ENCODE measurements at places on chromosomes 5 and 9.

DNA sequence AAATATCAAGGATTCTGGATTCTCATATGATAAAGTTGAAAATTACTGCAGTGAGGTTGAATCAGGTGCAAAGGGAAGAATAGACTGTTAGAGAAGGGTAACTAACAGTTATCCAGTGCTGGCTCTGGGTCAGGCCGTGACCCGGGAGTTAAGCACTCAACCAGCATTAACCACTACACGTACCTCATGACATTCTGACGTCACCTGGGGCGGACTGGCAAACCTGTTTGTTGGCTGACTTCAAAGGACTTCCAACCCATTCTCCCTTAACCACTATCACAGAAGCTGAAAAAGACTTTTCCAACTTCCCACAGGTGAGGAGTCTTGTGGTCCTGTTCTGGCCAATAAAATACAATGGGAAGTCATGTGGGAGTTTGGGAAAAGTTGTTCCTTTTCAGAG lies 268.9 kb downstream of the ENC1 start:
- H3K36me3 ChIP-seq = no peaks in the 10 kb centered on the region
- no peak overlapping the region for H3K4me3 ChIP-seq
- no peaks in the 10 kb centered on the region for H3K27me3 ChIP-seq
- H3K27ac ChIP-seq = no peak overlapping the region

DNA sequence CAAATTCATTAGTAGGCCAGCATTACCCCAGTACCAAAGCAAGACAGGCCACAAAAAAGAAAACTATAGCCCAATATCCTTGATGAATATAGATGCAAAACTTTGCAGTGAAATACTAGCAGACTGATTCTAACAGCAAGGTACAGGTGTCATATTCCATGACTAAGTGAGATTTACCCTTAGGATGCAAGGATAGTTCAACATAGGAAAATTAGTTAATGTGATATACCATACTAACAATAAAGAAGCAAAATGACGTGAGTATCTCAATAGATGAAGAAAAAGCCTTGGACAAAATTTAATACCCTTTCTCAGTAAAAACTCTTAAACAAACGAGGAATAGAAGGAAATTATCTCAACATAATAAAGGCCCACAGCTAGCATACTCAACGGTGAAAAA lies 13.3 kb downstream of the ZNF131 start:
- no peaks in the 10 kb centered on the region for H3K4me1 ChIP-seq
- DNase-seq = no peak
- H3K4me3 ChIP-seq = no peak overlapping the region
- peaks cover 2% of the 10 kb centered on the region for H3K36me3 ChIP-seq
- H3K27ac ChIP-seq = no peak overlapping the region

- no peaks in the 10 kb centered on the region for H3K36me3 ChIP-seq
- no peaks in the 10 kb centered on the region for H3K4me1 ChIP-seq
- H3K27me3 ChIP-seq = no peaks in the 10 kb centered on the region
- no peak overlapping the region for H3K27ac ChIP-seq
- no peak for DNase-seq
Observed at GRCh38 chr5:129593525-129593924, 133.4 kb downstream of the ADAMTS19 start.

- no peaks in the 10 kb centered on the region for H3K27me3 ChIP-seq
- peaks cover 25% of the 10 kb centered on the region for H3K36me3 ChIP-seq
- H3K27ac ChIP-seq = peak overlapping the region; percentile 98
Observed at GRCh38 chr5:176535101-176535663, 2.0 kb downstream of the RNF44 start.

GRCh38 chr9:127159325-127159801 lies 36.9 kb upstream of the ANGPTL2 start:
- peaks cover 3% of the 10 kb centered on the region for H3K4me1 ChIP-seq
- DNase-seq = peak; percentile 17
- no peak overlapping the region for H3K4me3 ChIP-seq
- H3K27me3 ChIP-seq = no peaks in the 10 kb centered on the region
- H3K36me3 ChIP-seq = no peaks in the 10 kb centered on the region
- H3K27ac ChIP-seq = no peak overlapping the region

GRCh38 chr5:151622367-151623088 lies 31.4 kb upstream of the FAT2 start:
- no peak overlapping the region for H3K4me3 ChIP-seq
- H3K27me3 ChIP-seq = no peaks in the 10 kb centered on the region

DNA sequence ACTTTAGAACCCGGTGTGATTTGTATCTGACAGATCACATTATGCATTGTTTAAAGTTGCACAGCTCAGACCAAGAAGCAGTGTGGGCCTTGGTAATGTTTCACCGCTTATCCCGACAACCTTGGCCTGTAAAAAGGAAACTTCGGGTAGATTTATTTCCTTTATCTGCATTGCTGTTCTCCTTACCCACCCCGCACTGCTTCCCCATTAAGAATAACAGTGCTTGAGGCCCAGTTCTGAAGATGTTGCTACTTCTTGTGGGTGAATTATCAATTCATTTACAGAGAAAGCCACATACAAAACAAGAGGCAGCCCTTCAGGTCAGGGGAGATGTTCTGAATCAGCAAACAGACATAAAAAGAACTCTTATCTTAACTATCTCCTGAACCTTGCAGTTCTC lies 8.4 kb downstream of the SMARCA2 start:
- no peak for DNase-seq
- peaks cover 4% of the 10 kb centered on the region for H3K27me3 ChIP-seq
- H3K36me3 ChIP-seq = no peaks in the 10 kb centered on the region
- peaks cover 3% of the 10 kb centered on the region for H3K4me1 ChIP-seq
- no peak overlapping the region for H3K4me3 ChIP-seq
- no peak overlapping the region for H3K27ac ChIP-seq

GRCh38 chr5:443239-444151 lies 519 bp downstream of the EXOC3 start:
- peaks cover 9% of the 10 kb centered on the region for H3K36me3 ChIP-seq
- peak overlapping the region; percentile 94 for H3K4me3 ChIP-seq
- DNase-seq = no peak
- peaks cover 4% of the 10 kb centered on the region for H3K27me3 ChIP-seq

GRCh38 chr5:137997726-137998213 lies 35.1 kb downstream of the FAM13B start:
- no peak for DNase-seq
- no peak overlapping the region for H3K27ac ChIP-seq
- no peaks in the 10 kb centered on the region for H3K4me1 ChIP-seq
- peaks cover 4% of the 10 kb centered on the region for H3K36me3 ChIP-seq

- H3K27ac ChIP-seq = no peak overlapping the region
- no peaks in the 10 kb centered on the region for H3K36me3 ChIP-seq
- no peak overlapping the region for H3K4me3 ChIP-seq
- H3K4me1 ChIP-seq = no peaks in the 10 kb centered on the region
Observed at GRCh38 chr9:8430945-8431344, 631.4 kb upstream of the DMAC1 start.

DNA sequence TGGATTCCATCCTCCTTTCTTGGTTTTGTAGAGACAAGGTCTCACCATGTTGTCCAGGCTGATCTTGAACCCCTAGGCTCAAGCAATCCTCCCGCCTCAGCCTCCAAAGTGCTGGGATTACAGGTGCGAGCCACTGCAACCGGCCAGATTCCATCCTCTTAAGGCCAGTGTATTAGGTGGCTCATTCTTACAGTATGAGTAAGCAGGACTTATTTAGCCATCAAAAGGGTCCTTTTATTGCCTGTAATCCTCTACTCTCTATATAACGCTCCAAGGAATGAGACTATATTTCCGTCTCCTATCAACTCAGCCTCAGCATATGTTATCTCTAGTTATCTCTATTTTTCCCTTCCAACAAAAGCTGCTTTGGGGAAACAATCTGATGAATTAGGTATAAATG lies 3.0 kb upstream of the ERBIN start:
- no peak overlapping the region for H3K27ac ChIP-seq
- H3K4me1 ChIP-seq = no peaks in the 10 kb centered on the region
- peaks cover 6% of the 10 kb centered on the region for H3K27me3 ChIP-seq
- no peak overlapping the region for H3K4me3 ChIP-seq
- DNase-seq = no peak

- no peaks in the 10 kb centered on the region for H3K27me3 ChIP-seq
- H3K4me1 ChIP-seq = no peaks in the 10 kb centered on the region
- H3K4me3 ChIP-seq = no peak overlapping the region
Observed at GRCh38 chr5:51034222-51034901, 348.9 kb upstream of the ISL1 start.

- H3K4me3 ChIP-seq = no peak overlapping the region
- no peaks in the 10 kb centered on the region for H3K27me3 ChIP-seq
- DNase-seq = no peak
- no peaks in the 10 kb centered on the region for H3K4me1 ChIP-seq
- H3K27ac ChIP-seq = no peak overlapping the region
Observed at GRCh38 chr9:77765781-77766259, 117.7 kb upstream of the GNA14 start.

DNA sequence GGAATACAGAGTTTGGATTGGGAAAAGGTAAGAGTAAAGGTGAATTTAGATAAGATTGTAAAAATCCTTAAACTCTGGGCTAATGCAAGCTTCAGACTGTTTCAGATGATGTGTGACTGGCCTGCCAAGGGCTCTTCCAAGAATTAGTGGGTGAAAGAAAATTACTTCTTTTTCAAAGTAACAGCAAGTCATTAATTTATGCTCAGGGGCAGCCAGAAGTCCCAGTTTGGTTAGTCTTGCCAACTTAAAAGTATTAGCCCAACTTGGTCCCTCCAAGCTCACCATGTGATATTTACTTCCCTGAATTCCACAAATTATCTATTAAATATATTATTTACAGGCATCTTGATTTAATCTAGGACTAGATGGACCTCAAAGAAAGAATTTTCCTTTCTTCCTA lies 947.8 kb downstream of the NR2F1-AS1 start:
- H3K36me3 ChIP-seq = no peaks in the 10 kb centered on the region
- H3K27me3 ChIP-seq = no peaks in the 10 kb centered on the region
- DNase-seq = no peak
- peaks cover 2% of the 10 kb centered on the region for H3K4me1 ChIP-seq
- H3K4me3 ChIP-seq = no peak overlapping the region

- no peaks in the 10 kb centered on the region for H3K36me3 ChIP-seq
- no peak for DNase-seq
- H3K4me3 ChIP-seq = no peak overlapping the region
- H3K27ac ChIP-seq = no peak overlapping the region
- H3K4me1 ChIP-seq = no peaks in the 10 kb centered on the region
Observed at GRCh38 chr5:8843771-8844170, 702.1 kb downstream of the SEMA5A start.

DNA sequence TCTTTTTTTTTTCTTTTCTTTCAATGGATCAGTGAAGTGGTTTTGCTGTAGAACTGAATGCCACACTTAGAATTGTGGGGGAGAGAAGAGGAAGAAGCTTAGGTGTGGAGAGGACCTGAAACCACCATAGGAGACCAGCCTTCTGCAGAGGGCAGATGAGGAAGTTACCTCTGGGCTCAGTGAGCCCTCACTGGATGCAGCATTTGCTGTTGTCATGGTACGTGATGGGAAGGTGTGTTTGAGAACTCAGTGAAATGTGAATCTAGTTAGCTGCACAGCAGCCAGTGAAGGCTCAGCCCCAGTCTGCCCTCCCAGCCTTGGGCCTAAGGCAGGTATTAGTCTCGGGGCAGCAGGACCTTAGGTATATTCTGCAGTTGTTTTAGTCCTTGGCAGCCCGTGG lies 17.5 kb downstream of the CYFIP2 start:
- DNase-seq = no peak
- no peak overlapping the region for H3K4me3 ChIP-seq
- H3K4me1 ChIP-seq = no peaks in the 10 kb centered on the region
- no peaks in the 10 kb centered on the region for H3K27me3 ChIP-seq

GRCh38 chr5:100667161-100667630 lies 132.0 kb downstream of the FAM174A start:
- no peak overlapping the region for H3K27ac ChIP-seq
- H3K4me1 ChIP-seq = no peaks in the 10 kb centered on the region
- no peaks in the 10 kb centered on the region for H3K27me3 ChIP-seq
- DNase-seq = no peak

GRCh38 chr5:127013407-127013806 lies 17.0 kb downstream of the MARCHF3 start:
- no peak overlapping the region for H3K27ac ChIP-seq
- no peak for DNase-seq
- H3K27me3 ChIP-seq = no peaks in the 10 kb centered on the region
- no peaks in the 10 kb centered on the region for H3K4me1 ChIP-seq
- no peaks in the 10 kb centered on the region for H3K36me3 ChIP-seq

- H3K4me3 ChIP-seq = no peak overlapping the region
- no peaks in the 10 kb centered on the region for H3K36me3 ChIP-seq
- H3K27me3 ChIP-seq = no peaks in the 10 kb centered on the region
- no peak overlapping the region for H3K27ac ChIP-seq
- no peaks in the 10 kb centered on the region for H3K4me1 ChIP-seq
Observed at GRCh38 chr5:88813244-88813643, 69.7 kb downstream of the MEF2C start.

DNA sequence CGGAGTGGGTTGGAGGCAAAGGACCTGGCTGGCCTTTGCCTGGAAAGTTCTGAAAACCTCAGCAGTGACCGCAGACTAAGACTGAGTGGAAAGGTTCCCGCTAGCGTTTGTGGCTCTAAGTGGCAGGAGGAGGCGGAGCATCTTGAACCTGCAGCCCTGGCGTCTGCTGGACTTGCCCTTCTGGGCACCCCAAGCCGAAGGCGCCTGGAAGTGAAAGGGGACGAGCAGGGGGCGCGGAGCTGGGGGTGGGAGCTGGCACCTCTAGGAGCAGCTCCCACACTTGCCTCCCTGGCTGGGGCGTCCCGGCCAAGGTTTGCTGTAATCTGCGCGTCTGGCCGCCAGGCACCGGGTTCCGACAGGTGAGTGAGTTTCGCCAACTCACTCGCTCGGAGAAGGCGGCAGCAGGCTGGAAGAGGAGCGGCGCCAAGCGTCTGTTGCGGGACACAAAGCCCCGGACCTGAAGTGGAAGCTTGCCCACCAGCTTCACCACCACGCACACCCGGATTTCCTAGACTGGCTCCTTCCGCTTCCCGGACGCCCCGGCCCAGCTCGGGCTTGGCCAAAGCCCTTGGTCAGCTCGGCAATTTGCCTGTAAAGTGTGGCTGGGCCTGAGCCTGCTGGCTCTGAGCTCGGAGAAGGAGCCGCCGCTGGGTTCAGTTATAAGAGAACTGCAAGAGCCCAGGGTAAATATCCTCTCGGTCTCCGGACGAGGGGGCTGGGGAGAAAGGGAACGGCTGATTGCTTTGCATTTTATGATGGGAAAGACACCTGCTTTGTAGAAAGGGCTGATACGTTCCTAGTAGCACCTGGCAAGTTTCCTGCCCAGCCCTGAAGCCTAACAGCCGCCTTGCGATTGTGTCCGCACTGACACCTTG lies at the start of gene GNA14:
GNA14 (minus strand) TSS at position 89 of the 875 bp plus-strand sequence. CDS start 529 bp downstream, outside the sequence.
- peak within 1 kb of the TSS; percentile 78 for H3K4me3 ChIP-seq
- H3K4me1 ChIP-seq = no peaks in the 10 kb centered on the region
- no peak for DNase-seq
- no peaks in the 10 kb centered on the region for H3K36me3 ChIP-seq
- peaks cover 19% of the 10 kb centered on the region for H3K27me3 ChIP-seq
- H3K27ac ChIP-seq = no peak within 1 kb of the TSS

Measured in H1 (cell line).